Endothelial cell of umbilical vein (primary cell): ENCODE measurements at places on chromosomes 13 and 19.

DNA sequence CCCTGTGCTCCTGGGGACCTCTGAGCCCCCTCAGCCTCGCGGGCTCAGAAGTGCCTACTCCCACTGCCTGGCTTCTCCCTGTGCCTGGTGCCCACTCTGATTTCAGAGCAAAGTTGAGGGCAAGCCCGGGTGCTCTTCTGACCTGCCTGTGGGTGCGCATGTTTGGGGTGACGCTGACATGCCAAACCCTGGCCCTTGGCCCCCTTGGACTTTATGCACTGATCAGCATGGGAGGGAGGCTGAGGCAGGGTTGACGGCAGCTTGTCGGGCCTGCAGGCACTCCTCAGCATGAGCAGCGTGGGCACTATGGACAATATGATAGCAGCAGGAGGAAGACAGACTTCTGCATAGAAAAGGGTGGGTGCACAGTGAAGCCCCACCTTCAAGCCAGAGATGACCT is 279.3 kb upstream of the KLF12 start:
- DNase-seq = no peak

DNA sequence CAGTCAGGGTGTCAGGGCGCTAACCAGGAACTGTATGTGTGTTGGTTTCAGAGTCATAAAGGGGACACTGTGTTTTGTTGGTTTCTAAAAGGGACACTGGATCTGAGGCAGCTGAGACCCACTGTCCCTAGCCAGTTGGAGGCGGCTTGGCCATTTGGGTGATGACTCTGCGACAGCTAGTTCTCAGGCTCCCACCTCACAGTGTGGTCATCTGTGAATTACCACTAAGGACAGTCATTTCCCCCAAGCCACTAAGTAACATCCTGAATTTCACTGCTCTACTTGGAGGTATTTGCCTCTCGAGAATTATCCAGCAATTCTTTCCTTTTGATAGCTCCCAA is 51.5 kb downstream of the EPS15L1 start:
- DNase-seq = no peak

GRCh38 chr13:40190641-40191100 is 475.8 kb downstream of the FOXO1 start:
- peak; percentile 89 for DNase-seq

- DNase-seq = no peak
Observed at GRCh38 chr19:35236638-35237400, 8.3 kb upstream of the FAM187B start.

DNA sequence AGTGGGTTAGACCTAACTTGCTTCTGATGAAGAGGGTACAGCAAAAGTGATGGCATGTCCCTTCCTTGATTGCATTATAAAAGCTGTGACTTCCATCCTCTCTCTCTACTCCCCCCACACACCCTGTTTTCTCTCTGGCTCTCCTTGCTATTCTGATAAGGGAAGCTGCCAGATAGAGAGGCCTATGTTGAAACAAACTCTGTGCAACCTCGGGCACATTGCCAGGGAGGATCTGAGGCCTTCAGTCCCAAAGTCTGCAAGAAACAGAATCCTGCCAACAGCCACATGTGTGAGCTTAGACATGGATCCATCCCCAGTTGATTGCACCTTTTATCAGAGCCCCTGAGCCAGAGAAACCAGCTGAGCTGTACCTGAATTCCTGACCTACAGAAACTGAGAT is 44.8 kb upstream of the ARGLU1 start:
- DNase-seq = no peak

DNA sequence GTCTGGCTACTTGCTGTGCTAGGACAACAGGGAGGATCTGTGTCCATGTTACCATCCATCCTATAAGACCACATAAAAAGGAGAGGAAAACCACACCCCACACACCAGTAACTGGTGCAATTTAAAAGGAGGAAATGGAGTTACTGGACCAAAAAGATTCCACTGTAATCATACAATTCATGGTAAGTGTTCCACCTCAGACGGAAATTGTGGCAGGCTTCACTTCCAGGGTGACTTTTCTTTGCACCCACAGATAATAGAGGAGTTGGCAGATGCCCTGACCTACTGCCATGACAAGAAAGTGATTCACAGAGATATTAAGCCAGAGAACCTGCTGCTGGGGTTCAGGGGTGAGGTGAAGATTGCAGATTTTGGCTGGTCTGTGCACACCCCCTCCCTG is 2.4 kb downstream of the AURKC start:
- DNase-seq = no peak

DNA sequence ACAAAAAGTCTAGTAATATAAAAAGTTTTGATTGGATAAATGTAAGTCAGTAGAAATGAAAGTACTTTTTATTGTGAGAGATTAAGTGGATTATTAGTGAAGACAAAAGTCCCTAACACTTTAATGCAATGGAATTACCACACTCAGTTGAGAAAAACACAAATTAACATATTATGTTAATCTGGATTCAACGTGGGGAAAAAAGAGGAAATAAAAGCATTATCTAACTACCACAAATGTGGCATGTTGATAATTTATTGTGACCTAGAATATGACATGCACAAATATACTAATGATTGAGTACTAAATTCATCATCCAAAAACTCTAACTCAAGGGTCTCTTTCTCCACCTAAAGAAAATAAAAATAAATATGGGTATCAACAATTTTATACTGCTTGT is 41.5 kb downstream of the FOXO1 start:
- DNase-seq = no peak

- peak; percentile 65 for DNase-seq
Observed at GRCh38 chr13:50085063-50085462, 69.8 kb downstream of the KCNRG start.

DNA sequence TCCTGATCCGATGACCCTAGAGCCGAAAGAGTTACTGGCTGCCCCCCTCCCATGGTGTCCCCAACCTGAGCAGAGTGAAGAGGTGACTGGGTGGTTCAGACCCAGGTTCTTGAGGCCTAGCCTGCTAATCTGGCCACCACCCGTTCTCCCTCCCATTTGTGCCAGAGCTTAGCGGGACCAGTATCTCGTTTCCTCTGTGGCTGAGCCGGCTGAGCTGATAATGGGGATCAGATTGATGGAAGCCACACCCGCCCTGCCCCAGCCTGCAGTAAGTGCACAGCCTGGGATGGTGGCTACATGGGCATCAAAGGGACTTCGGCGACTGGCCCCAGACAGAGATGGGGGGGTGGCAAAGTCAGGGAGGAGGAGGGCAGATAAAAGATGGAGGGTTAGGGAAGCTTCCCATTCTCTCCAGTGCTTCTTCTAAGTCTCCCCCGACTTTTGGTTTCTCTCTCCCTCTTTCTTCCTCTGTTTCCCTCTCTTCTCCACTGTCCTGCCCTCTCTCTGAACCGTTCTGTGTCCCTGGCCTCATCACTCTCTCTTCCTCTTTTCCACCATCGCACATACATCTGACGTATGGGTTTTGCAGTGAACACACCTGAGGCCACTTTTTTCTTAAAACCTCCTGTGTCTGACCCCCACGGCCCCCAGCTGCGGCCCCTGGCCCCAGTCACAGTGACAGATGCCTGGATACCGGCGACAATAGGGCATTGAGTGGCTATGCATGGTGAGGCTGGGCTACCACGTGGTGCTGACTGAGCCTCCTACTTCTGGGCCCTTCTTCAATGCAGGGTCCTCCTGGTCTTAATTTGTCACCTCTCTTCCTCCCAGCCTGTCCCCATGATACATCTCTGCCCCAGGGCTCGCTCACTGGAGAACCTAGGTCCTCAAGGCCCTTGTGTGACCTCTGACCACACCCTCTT is 2.4 kb downstream of the ELAVL3 start:
- DNase-seq = no peak

DNA sequence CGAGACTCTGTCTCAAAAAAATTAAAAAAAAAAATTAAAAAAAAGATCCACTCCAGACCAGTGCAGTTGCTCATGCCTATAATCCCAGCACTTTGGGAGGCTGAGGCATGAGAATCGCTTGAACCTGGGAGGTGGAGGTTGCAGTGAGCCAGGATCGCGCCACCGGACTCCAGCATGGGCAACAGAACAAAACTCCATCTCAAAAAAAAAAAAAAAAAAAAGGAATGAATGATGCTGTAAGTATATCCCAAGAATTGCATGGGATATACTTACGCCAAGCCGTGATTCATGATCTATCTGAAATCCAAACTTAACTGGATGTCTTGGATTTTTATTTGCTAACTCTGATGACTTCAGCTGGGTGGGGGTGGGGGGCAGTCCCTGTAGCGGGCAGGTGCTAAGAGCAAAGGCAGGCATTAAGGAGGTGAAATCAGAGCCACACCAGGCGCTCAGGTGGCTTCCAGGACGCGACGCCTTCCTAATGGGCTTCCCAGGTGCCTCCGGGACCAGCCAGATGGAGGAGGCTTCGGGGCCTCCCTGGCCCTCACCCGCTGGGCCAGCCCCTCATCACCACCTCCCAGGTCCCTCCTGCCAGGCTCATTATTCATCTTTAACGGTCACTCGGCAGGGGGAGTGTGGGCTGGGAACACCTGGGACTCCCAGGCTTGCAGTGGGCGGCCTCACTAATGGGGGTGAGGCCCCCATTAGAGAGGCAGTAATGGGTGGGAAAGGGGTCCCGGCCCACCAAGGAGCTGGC is 11.4 kb upstream of the FUT5 start:
- DNase-seq = no peak

DNA sequence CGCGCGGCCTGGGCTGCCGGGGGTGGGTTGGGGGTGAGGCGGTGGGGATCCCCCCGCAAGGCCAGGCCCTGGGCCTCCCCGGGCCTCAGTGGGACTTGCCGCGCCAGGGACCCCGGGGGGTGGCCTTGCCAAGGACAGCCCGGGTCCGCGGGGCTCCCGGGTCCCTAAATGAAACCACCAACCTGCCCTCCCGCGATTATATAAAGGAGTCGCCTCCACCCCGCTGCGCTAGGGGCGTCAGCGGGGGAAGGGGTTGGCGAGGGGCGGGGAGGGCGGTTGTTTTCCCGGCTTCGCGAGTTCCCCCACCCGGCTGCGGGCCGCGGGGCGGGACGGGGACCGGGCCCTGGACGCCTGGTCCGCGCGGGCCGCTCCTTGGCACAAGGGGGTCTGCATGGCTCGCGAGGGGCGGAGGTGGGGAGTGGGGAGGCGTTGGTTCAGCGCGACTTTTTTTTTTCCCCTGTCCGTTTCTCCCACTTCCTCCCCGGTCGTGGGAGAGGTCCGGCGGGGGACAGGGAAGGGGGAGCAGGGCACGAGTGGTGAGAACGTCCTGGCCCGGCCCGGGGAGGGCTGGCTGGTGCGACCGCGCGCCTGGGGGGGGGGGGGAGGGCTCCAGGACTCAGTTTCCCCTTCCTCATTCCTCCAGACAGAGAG is 822 bp upstream of the ZBTB7A start:
- peak; percentile 39 for DNase-seq

DNA sequence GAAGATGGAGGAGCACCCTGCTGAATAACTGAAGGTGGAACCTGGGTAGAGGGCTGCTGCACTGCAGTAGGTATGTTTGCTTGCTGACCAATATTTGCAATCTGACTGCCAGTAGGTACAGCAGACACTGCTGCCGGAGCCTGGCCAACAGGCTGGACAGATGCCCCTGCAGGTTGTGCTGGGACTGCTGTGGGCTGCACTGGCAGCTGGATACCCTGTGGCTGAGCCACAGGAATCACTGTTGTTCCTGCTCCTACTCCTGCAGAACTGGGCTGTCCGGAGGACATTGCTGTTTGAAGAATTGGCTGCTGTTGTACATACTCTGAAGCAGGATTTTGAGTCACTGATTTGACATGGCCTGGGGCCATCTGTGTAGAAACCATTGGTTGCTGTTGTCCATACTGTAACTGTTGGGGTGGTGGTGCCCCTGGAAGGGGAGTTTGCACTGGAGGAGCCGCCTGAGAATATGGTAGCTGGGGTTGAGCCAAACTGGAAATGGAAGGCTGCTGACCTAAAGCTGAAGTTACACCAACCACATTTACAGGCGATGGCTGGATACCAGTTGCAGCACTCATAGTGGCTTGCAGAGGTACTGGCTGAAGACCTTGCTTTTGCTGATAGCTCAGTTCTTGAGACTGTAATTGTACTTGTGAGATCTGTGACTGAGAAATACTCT is 2.2 kb downstream of the TSC22D1 start:
- peak; percentile 16 for DNase-seq

DNA sequence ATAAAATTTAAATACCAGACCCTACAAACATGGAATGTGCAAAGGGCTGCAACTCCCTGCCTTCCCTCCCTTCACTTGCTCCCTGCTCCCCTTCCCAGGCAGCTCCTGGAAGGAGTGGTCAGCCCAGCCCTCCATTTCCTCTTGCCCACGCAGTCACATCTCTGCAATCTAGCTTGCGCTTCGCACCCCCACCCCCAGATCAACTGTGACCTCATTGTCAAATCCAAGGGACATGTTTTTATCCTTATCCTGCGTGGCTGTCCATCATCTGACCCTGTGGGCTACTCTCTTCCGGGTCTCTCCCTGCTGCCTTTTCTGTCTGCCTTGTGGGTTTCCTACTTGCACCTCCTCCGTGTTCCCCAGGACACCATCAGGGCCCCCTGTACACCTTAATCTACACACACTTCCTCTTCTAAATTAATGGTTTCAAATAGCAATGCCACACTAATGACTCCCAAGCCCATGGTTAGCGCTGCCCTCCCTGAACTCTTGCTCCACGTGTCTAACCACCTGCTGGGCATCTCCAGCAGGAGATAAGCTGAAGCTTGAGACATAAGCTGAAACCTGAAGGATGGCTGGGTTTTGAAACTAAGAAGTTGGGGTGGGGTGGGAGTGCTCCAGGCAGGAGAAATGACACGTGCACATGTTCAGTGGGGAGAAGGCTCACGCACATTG is 118.3 kb downstream of the USP12 start:
- no peak for DNase-seq

DNA sequence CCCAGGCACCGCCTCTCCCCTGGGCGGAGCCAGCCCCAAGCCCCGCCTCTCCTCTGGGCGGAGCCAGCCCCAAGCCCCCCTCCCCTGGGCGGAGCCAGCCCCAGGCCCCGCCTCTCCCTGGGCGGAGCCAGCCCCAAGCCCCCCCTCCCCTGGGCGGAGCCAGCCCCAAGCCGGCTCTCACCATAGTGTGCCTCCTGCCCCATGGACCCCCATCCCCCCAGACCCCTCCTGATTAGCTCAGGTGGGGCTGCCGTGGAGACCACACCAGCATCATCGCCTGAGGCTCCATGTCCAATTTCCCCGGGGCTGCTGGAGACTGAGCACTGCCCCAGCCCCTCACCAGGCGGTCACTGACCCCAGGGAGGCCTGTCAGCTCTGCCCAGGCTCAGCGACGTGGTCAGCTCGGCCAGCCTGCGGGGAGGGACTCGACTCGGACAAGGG is 4.2 kb upstream of the MADCAM1 start:
- no peak for DNase-seq

- no peak for DNase-seq
Observed at GRCh38 chr13:27338816-27339215, 68.2 kb downstream of the RASL11A start.

- no peak for DNase-seq
Observed at GRCh38 chr19:33569821-33570220, 48.2 kb upstream of the PEPD start.

- DNase-seq = no peak
Observed at GRCh38 chr13:43684963-43685725, 101.6 kb downstream of the ENOX1 start.
